ENCODE measurements at places on chromosomes 16 and 17. TPM values are rescaled to one million over a fixed set of nuclear protein-coding genes. Genes with fewer than 3 reads are reported as not detected.

Gene WNT3
- 2.0 TPM for total RNA-seq

GRCh38 chr17:57281887-57282286, 25.6 kb downstream of the MSI2 start:
- no peak for DNase-seq

Gene C16orf96
- not detected for total RNA-seq

DNA sequence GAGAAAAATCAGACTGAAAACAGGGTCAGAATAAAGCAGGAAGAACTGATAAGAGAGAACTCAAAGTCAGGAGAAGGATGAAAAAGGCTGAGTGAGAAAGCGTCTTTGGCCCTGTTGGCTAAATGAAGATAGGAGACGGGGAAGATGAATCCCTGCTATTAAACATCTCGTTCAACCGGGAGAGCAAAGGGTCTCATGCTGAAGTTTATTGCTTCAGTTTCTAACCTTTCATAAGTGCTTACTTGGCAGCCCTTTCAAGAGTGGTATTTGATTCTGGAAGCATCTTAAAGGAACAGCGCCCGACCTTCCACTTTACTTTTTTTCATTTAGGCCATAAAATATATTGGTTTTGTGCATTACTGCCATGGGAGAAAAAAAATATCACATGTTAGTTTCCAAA, 288.3 kb upstream of the RBFOX1 start:
- DNase-seq = no peak

Gene SLC6A2
- total RNA-seq = not detected

DNA sequence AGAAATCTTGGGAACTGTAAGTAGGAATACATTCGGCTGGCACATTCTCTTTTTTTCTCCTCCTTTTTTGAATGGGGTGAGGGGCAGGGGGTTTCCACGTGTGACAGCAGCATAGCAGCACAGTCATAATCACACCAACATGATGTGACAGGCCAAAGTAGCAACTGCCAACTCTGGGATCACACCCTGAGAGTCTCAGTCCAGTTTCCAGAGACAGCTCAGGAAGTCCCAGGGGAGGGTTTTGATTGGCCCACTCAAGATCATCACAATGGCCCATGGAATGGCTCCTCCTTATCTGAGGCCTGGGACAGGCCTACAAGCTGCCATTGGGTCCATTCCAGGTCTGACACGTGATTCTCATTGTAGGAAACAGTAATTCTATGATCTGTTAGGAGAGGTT, 207.1 kb upstream of the ASIC2 start:
- no peak for DNase-seq
